ENCODE measurements at places on chromosomes 13 and 19.
A peak's percentile ranks its signal among the peaks of the same experiment; 100 is the strongest.

DNA sequence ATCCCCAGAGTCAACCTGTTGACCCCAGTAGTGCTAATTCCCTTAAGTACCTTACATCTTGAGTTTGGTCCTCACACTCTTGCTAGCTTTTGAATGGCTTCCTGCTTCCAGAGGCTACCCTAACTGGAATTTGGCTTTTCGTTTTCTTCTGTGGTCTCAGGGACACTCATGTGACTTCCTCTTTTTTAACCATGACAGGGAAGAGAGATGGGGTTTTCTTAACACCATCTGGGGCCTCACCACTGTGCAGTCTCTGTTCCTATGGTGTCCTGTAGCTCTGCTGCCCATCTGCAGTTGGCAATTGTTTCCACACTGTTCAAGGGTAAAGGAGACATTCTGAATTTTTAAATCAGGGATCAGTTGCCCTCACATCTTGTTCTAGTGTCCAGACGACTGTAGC lies 66.7 kb downstream of the SLC10A2 start:
- no peak for DNase-seq

GRCh38 chr13:111249637-111250360 lies 70.6 kb upstream of the TEX29 start:
- no peak for DNase-seq

DNA sequence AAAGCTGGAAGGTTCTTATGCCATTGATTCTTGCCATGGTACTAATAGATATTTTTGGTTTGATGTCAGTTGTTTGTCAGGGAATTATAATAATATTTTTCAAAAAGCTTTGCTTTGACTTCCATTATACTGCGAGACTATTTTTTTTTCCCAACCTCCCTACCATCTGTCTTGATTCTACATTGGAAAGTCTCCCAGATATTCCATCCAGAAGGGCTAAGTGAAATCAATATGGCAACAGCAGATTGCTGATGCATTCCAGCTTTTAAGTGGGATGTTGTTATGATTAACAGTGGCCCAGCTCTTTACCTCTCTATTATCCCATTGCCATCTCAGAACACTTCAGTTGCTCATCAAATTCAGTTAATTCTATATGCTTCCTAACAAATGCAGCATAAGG lies 247.4 kb downstream of the OXGR1 start:
- DNase-seq, result no peak

DNA sequence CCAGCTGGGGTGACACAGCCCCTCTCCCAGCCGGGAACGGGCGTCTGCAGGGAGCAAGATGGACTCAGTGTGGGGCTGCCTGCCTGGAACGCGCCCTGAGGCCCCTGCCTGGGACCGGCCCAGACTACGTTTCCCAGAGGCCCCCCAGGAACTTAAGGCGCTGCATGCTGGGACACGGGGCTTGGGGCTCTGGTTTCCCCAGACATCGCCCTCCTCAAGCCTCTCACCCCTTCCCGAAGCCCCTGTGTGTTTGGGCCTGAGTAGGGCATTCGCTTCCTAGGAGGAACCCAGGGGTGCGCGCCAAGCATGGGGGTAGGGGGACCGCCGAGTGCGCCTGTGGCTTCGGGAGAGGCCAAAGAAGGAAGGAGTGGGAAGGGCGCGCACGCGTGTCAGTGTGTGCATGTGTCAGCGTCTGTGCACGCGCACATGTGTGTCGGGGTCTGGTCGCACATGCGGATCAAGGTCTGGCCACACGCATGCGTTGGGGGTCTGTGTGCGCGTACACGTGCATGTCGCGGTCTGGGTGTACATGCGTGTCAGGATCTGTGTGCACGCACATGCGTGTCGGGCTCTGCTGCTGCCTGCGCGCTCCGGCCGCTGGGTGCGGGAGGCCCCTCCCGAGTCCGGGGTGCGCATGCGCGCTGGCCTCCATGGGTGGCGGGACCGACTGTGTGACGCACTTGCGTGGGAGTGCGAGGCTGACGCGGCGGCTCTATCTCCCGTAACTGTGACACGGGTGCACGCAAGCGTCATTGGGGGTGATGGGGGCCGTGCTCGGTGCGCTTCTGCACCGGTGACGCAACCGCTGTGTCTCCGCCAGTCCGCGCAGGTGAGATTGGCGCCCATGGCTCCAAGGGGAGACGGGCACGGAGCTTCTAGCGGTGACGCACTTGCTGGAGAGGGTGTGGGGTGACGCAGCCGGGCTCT lies 16.2 kb downstream of the ZNF331 start:
- peak; percentile 76 for DNase-seq

- no peak for DNase-seq
These were observed 19.9 kb downstream of the TINCR start for GRCh38 chr19:5547881-5548280.

DNA sequence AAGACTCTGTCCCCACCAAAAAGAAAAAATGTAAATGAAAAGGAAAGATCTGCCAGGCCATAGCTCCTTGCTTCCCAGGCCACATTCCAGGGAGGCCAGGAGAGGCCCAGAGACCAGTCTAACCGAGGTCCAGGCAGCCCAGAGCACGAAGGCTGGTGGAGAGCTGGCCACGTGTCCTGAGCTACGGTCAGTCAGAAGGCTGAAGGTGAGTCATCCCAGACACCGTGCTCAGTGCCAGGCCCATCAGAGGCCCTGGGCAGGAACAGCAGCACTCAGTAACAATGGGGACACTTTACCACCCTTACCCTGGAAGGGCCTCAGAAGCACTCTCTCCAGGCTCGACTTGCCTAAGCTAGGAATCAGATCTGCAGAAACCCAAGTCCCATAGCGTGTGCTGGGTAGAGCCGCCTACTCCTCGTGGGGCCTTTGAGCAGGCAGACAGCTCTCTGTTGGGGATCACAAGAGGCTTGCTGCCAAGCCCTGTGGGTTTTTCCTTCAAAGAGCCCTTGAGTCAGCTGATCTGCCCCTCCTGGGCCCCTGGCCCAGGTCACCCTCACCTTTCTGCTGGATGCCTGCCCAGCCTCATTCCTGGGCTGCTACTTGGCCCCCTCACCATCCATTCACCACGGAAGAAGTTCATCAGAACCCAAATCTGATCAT lies 11.6 kb upstream of the DNMT1 start:
- no peak for DNase-seq

- no peak for DNase-seq
These were observed at the start of gene DGKH for GRCh38 chr13:42048342-42048683. Gene DGKH (plus strand): TSS chr13:42048648. CDS start chr13:42048774, 126 bp downstream.

GRCh38 chr13:38527140-38527539 lies 159.7 kb upstream of the FREM2 start:
- DNase-seq, result no peak
